ENCODE measurements at places on chromosomes 3 and 15.

- no peak for DNase-seq
Observed at GRCh38 chr15:49494842-49495241, 71.8 kb downstream of the FGF7 start.

GRCh38 chr15:40695469-40695890, 506 bp downstream of the RAD51 start:
- no peak for DNase-seq

DNA sequence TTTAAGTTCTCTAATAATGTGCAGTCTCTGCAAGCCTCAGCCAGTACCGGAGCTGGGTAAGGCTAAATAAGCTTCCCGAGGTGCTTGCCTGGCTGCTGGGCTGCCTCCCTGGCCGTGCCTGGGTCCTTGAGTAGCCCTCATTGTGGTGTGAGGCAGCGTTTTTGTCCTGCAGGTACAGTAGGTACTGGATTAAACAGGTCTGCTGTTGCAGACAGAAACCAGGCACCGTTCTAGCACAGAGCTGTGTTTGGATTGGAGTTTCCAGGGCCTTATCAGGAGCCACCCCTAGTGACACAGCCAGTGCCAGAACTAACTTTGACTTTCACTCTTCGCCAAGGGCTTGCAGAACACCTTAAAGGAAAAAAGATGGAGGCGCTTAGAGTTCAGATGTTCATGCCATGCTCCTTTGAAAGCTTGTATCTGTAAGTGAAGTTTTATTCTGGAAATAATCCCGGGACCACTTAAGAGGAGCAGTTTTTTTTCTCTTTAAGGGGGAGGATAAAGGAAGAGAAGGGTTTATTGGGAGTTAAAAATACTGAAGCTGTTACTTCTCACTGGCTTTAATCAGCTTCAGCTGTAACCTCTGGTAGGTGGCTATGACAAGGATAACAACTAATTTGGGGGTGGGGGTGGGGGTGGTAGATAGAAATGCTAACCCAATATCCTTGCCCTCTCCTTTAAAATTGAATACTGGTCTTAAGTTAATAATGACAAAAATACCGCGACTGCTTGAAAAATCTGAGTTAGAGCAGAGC, 126.8 kb downstream of the MITF start:
- no peak for DNase-seq

DNA sequence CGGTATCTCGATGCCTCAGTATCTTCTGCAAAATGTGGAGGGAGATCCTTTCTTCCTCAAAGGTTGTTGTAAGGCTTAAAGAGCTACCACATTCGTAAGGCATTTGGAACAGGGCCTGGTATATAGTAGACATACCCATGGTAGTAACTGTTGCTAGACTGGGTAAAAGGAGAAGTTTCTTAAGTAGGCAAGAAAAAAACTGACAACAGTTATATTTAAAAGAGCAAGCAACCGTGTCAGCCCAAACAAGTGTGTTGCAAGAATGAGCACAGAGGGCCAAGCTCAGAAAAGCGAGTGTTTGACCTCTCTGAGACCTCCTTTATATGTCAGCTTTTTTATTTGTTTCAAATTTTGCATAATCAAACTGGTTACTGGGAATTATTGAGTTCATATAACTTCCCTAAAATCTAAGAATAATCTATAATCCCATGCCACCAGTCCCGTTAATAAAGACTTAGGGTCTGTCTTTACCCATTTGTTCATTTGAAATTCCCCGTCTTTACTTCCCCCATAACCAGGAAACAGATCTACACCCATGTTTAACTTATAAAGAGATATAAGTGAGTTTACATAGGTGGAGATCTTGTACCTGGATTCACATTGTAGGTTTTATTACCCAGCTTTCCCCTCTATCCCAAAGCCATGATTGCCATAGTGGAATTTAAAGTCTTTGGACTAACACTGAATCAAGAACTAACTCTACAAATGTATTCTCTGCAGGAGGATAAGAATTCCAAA, 7.3 kb downstream of the B3GNT5 start:
- no peak for DNase-seq

DNA sequence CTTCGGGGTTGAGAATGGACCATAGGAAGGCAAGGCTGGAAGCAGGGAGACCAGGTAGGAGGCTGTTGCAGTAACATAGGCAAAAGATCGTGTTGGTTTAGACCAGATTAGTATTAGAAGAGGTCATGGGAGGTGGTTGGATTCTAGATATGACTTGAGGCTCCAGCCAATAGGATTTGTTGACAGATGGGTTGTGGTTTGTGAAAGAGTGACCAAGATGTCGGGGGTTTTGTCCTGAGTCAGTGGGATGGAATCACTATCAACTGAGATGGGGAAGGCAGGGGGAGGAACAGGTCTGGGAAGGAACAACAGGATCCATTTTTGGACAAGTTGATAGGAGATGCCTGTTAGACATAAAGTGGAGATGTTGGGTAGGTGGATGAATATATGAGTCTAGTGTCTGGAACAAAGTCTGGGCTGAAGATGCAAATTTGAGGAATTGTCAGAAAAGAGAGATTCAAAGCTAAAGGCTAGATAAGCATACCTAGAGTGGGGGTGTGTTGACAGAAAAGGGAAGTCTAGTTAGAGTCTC, 95.5 kb upstream of the NPHP3 start:
- DNase-seq: no peak

DNA sequence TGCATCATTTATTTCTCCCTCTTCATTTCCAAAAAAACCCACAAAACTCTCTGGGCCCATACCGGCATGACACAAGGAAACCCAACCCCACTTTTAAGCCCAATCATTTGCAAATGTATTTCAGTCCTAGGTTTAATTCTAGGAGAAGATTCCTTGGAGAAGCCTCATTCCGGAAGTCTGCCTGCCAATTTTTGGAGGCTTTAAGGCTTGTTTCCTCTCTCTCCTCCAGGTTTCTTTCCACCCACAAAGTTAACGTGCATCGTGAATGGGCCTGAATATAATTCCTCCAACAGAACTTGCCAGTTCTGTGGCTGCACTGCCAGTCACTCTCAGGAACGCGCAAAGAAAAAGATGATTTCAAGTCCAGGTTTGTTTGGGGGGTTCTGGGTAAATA, 69.9 kb upstream of the FOXP1 start:
- no peak for DNase-seq

GRCh38 chr3:19139863-19140262, 8.4 kb upstream of the KCNH8 start:
- no peak for DNase-seq

GRCh38 chr3:56899851-56900250, 98.1 kb upstream of the ARHGEF3 start:
- DNase-seq: no peak

DNA sequence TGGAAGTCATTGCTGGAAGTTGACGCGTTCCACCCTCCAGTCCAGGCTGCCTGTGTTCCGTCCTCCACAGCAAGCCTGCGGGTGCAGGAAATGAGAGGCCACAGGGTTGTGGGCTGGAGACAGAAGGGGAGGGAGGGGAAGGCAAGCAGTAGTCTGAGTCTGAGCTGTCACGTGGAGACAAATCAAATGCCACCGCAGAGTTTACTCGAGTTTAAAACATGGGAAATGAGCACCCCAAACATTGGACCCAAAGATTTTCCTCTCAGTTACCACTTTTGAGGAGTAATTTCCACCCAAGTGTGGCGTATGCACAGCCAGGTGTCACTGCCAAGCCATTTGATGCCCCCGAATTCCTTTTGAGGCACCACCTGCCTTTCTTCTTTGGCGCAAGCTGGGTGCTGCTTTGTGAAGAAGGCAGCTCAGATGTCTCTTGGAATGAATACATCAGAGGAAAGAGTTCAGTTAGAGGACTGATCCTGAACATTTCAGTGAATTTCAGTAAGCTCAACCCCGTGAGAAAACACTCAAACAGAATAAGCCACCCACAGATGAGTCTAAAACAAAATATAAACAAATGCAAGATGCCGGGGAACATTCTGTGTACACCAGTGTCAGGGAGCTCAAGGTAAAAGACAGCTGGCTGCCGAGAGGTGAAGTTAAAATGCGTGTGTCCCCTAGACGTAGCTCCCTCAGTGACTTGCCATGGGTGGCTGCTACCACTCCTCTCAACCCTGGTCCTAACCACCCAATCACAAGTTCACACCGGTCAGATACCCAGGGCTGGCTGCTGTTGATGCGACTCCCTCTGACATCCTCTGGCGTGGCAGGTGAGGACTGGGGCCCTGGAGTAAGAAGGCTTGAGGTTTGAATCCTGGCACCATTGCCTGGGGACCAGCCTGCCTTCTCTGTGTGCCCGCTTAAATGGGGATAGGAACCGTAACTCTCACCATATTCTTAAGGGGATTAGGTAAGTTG, 203.8 kb downstream of the UACA start:
- peak; percentile 25 for DNase-seq

DNA sequence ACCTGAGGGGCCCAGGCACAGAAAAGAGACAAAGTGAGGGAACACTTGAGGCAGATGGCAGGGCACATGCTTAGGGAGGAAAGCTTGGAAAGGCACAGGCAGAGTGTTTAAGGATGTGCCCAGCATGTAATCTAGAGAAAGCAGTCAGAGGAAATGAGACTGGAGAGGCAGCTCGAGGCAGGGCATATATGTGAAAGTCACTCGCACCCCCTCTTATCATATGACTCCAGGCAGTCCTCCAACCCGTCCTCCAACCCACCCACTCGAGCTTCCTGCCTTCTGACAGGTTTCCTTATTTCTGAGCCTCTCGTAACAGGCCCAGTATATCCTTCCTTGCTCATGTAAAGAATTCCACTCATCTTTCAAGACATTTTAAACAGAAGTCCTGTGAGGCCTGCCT, 294.0 kb downstream of the SOX2 start:
- DNase-seq: no peak

- no peak for DNase-seq
Observed at GRCh38 chr15:69144530-69144929, 15.9 kb upstream of the GLCE start.
